Muscle of leg (tissue), 16 donors: ENCODE measurements at places on chromosomes 7 and 10. TPM values are rescaled to one million over a fixed set of nuclear protein-coding genes. Genes with fewer than 3 reads are reported as not detected.

DNA sequence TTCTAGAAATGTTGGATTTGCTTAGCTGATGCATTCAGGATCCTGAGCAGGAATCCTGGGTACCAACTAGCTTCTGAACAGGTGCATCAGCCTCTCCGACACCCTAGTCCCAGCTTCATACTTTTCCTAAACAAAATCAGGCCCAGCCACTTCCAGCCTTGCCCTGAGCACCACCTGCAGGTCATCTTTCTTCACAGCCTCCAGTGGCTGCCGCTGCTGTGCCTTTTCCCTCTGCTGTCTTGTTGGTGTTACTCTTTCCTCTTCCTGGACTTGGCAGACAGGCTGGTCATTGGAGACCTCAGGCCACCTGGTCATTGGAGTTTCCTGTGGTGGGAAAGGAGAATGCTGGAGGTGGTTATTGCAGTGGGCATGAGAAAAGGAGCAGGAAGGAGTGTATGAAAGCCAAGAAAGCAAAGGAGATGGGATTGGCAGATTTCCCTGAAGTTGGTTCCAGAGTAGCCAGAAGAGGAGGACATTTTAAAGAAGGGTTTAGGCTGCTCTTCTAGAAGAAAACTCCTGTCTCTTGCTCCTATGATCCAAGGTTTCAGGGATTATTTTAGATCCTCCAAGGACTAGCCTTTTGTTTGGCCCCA, 48.2 kb upstream of the NFKB2 start:
- H3K27me3 ChIP-seq, result no peaks in the 10 kb centered on the region
- peaks cover 43% of the 10 kb centered on the region for H3K36me3 ChIP-seq
- no peak overlapping the region for H3K4me3 ChIP-seq
- DNase-seq, result peak; percentile 71
- H3K27ac ChIP-seq, result no peak overlapping the region

GRCh38 chr10:45460235-45460878, 86.3 kb downstream of the ALOX5 start:
- H3K4me3 ChIP-seq, result no peak overlapping the region
- H3K27ac ChIP-seq, result no peak overlapping the region
- no peak for DNase-seq
- peaks cover 6% of the 10 kb centered on the region for H3K4me1 ChIP-seq
- H3K27me3 ChIP-seq, result no peaks in the 10 kb centered on the region

DNA sequence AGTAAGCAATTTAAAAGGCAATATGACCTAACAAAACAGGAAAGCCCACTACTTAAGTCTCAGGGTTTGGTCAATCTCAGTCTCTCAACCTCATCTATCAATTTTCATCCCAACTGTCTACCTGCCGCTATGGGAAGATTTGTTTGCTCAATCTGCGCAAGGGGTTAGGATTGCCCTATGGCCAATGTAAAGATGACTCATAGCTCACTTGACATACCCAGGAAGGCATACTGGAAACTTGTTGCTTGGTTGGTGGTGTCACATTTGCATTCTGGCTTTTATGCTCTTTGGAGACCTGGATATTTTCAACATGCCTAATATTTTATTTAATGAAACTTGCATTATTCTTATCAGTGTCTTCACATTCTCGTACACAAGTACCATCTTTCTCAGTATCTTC, 78.1 kb upstream of the TMEM196 start:
- no peaks in the 10 kb centered on the region for H3K27me3 ChIP-seq
- no peaks in the 10 kb centered on the region for H3K36me3 ChIP-seq
- no peak overlapping the region for H3K27ac ChIP-seq
- DNase-seq, result no peak
- no peak overlapping the region for H3K4me3 ChIP-seq

GRCh38 chr7:79930604-79931003, 204.0 kb upstream of the GNAI1 start:
- H3K4me1 ChIP-seq, result no peaks in the 10 kb centered on the region
- DNase-seq, result no peak
- H3K27me3 ChIP-seq, result no peaks in the 10 kb centered on the region
- no peaks in the 10 kb centered on the region for H3K36me3 ChIP-seq

DNA sequence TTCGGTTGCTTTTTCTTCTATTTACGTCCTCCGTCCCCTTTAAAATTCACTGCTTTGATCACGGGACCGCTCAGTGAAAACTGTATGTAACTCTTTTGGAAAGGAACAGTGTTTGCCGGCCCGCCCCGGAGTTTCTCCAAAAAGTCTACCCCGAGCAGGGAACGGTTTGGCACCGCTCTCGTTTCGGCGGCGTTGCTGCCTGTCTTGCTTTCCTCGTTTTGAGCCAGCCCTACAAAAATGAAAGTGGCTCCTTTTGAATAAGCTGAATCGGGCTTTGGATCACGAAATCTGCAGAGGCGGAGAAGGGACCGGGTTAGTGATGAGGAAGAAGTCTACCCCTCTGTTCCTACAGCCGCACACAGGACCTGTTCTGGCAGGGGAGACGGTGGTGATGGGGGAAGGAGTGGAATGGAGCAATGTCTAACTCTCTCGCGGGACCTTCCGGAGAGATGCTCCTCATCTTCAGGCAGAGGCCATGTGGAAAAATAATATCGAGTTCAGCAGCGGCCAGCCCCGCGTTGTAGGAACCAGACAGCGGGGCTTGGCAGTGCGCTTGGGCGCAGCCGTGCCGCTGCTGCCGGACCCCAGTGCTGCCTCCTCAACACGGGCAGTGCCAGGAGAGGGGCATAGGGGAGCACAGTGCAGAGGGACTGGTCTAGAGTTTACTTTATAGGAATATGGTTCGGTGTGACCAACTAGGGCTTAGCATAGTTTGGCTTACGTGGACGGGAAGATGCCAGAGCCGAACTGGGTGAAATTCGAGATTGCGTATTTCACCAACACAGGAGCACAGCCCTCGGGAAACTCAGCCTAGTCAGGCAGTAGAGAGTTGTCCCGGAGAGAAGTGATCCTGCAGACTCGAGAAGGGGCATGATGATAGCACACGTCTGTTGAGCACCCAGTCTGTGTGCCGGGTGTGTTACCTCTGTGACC, 1.4 kb downstream of the HTRA1 start:
- H3K27ac ChIP-seq, result peak overlapping the region; percentile 65
- peak; percentile 89 for DNase-seq
- peak overlapping the region; percentile 62 for H3K4me3 ChIP-seq
- H3K4me1 ChIP-seq, result peaks cover 34% of the 10 kb centered on the region
- H3K27me3 ChIP-seq, result peaks cover 57% of the 10 kb centered on the region
- peaks cover 2% of the 10 kb centered on the region for H3K36me3 ChIP-seq

DNA sequence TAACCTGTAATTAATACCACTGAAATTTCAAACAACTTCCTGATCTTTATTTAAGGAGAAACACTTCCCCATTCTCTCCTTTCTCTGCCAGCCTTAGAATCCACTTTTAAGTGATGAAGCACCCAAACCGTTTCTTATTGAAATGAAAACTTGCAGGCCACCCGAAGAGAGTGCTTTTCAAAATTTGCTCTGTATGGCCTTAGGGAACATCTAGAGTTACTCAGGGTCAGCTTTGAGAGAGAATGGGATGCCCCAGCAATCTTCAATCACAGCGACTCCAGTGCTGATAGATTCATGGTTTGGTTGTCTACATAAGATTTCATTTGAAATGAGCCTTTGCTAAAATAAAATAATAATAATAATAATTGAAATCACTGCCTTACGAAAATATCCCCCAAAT, 323.1 kb downstream of the PCLO start:
- H3K27ac ChIP-seq, result no peak overlapping the region
- no peak for DNase-seq

GRCh38 chr10:62076891-62077290, 175.4 kb downstream of the ARID5B start:
- no peak overlapping the region for H3K4me3 ChIP-seq
- H3K4me1 ChIP-seq, result peaks cover 15% of the 10 kb centered on the region
- H3K36me3 ChIP-seq, result peaks cover 40% of the 10 kb centered on the region
- peak overlapping the region; percentile 52 for H3K27ac ChIP-seq
- H3K27me3 ChIP-seq, result no peaks in the 10 kb centered on the region
- no peak for DNase-seq

DNA sequence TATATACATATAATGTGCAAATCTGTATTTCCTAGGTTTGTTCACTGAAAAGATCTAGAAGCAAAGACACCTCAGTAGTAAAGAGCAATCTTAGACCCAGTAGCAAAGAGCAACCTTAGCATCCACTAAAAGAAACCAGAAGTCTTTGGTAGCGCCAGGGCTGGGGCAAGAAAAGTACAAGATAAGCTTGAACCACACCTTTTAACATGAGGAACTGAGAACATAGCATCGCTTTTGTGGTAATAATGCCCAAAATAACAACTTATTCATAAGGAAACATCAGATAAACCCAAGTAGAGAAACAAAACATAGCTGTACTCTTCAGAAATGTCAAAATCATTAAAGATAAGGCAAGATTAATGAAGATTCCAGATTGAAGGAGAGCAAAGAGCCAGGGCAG, 173.4 kb downstream of the IMMP2L start:
- H3K27me3 ChIP-seq, result no peaks in the 10 kb centered on the region
- H3K27ac ChIP-seq, result no peak overlapping the region
- DNase-seq, result no peak
- H3K4me1 ChIP-seq, result peaks cover 6% of the 10 kb centered on the region
- H3K4me3 ChIP-seq, result no peak overlapping the region
- no peaks in the 10 kb centered on the region for H3K36me3 ChIP-seq

DNA sequence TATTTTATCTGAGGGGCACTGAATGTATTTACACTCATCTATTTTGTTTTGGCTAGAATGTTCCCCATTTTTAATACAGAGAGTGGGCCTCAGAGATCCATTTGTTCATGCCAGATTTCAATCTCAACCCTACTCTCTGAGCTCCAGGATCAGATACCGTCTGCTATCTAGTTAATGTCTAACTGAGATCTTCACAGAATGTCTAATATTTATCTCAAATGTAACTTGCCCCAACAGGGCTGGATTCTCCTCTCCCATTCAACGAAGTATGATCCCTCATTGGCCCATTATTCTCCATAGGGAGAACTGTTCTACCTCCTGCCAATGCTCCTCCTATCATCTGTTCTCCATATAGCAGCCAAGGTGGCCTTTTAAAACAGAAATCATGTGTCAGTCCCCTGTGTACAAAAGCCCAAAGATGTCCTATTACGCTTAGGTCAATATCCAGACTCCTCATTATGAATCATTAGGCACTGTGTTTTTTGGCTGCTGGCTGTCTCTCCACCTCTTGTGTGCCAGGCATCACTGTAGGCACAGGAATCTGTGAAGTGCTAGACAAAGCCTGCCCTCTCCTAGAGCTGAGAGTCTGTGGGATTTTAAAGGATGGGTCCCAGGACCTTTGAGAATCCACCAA, 169.3 kb upstream of the AGK start:
- no peaks in the 10 kb centered on the region for H3K27me3 ChIP-seq
- no peak overlapping the region for H3K4me3 ChIP-seq
- no peaks in the 10 kb centered on the region for H3K4me1 ChIP-seq
- DNase-seq, result no peak

DNA sequence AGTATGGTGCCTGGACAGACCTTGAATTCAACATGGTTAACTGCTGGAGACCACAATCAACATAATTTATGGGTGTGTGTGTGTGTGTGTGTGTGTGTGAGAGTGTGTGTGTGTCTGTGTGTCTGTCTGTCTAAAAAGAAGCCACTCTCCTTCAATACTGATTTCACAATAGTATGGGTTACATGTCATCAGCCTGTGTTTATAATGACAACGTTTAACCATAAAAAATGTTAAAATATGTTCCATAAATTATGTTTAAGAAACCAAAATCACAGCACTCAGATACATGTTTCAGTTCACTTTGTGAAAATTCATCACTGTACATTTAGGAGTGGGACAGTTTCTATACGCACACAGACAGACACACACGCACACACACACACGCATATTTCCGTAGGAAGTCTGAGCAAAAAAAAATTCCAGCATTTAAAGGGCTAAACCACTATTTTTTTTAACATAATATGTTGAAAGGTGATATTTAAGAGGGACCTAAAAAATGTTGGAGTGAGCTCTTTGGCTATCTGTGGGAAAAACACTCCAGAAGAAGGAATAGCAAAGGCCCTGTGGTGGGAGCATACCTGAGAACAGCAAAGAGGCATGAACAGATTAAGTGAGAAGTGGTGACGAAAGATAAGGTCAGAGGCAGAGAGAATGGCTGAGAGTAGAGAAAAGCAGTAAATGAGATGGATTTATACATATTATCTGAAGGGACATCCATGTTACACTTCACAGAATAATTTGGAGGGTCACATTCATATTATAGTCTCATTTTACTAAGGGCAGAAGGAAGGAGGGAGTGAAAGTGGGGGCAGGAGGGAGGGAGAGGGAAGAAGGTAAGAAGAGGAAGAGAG, 10.9 kb downstream of the PDZD8 start:
- H3K4me3 ChIP-seq, result no peak overlapping the region
- no peak overlapping the region for H3K27ac ChIP-seq
- no peak for DNase-seq

- no peaks in the 10 kb centered on the region for H3K36me3 ChIP-seq
- H3K4me1 ChIP-seq, result no peaks in the 10 kb centered on the region
- no peak overlapping the region for H3K27ac ChIP-seq
- no peak overlapping the region for H3K4me3 ChIP-seq
Observed at GRCh38 chr10:33955676-33956075, 621.2 kb upstream of the NRP1 start.

DNA sequence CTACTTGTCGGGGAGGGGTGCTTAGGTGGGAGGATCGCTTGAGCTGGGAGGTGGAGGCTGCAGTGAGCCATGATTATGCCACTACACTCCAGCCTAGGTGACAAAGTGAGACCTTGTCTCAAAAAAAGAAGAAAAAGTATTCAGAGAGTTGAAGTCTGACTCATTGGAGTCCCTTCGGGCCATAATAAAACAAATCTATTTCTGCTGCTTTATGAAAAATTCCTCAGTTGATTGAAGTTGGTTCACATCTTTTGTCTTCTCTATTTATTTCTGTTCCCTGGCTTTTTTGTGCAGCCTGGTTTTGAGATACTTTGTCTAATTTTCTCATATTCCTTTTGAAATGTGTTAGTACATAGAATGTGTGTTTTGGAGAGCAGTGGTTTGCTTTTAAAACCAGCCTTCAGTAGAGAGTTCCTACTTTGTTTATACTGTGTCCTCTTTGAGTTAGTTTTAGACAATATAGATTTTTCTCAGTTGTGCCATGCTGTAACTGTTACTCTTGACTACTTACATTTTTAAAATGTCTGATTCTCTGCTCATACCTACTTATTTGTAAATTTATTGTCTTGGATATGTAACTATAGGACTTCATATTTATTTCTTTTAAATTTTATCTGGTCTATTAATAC, 36.7 kb downstream of the LUC7L2 start:
- no peak for DNase-seq
- no peak overlapping the region for H3K4me3 ChIP-seq
- H3K27ac ChIP-seq, result no peak overlapping the region

DNA sequence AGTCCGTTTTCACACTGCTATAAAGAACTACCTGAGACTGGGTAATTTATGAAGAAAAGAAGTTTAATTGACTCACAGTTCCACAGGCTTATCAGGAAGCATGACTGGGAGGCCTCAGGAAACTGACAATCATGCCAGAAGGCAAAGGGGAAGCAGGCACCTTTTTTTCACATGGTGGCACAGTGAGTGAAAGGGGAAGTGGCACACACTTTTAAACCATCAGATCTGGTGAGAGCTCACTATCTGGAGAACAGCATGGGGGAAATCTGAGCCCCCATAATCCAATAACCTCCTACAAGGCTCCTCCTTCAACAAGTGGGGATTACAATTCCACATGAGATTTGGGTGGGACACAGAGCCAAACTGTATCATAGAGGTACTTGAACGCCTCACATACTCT, 30.0 kb downstream of the AGR3 start:
- H3K36me3 ChIP-seq, result no peaks in the 10 kb centered on the region
- H3K4me1 ChIP-seq, result peaks cover 4% of the 10 kb centered on the region
- H3K27ac ChIP-seq, result no peak overlapping the region

GRCh38 chr7:70598976-70599375, 533.0 kb upstream of the GALNT17 start:
- peaks cover 26% of the 10 kb centered on the region for H3K27me3 ChIP-seq
- H3K27ac ChIP-seq, result no peak overlapping the region
- DNase-seq, result no peak
- no peaks in the 10 kb centered on the region for H3K36me3 ChIP-seq
- no peak overlapping the region for H3K4me3 ChIP-seq

The RBP4 gene
- total RNA-seq, result 2.0 TPM

The HSPB1 gene
- 188 TPM for total RNA-seq

The KCNH2 gene
- total RNA-seq, result 9.7 TPM

The MALSU1 gene
- 94.2 TPM for total RNA-seq
